ENCODE measurements at places on chromosomes 5 and 9. TPM values are rescaled to one million over a fixed set of nuclear protein-coding genes. Genes with fewer than 3 reads are reported as not detected.

SLC25A2 gene
- total RNA-seq: 0.92 TPM

PPP2R2B gene
- 18.4 TPM for total RNA-seq

CTSV gene
- total RNA-seq: 6.7 TPM

CCL21 gene
- not detected for total RNA-seq

SLC23A1 gene
- total RNA-seq: 1.6 TPM

UGT3A2 gene
- total RNA-seq: 0.86 TPM

GRCh38 chr5:172885597-172886340 lies 51.7 kb downstream of the ERGIC1 start:
- no peak overlapping the region for H3K4me3 ChIP-seq
- H3K36me3 ChIP-seq: peaks cover 41% of the 10 kb centered on the region
- no peak for DNase-seq
- peaks cover 21% of the 10 kb centered on the region for H3K4me1 ChIP-seq

GRCh38 chr5:102600964-102601363 lies 102.2 kb upstream of the SLCO6A1 start:
- no peak for DNase-seq
- no peak overlapping the region for H3K4me3 ChIP-seq
- no peaks in the 10 kb centered on the region for H3K36me3 ChIP-seq
- no peaks in the 10 kb centered on the region for H3K27me3 ChIP-seq
- H3K4me1 ChIP-seq: peaks cover 11% of the 10 kb centered on the region
- H3K27ac ChIP-seq: no peak overlapping the region

DNA sequence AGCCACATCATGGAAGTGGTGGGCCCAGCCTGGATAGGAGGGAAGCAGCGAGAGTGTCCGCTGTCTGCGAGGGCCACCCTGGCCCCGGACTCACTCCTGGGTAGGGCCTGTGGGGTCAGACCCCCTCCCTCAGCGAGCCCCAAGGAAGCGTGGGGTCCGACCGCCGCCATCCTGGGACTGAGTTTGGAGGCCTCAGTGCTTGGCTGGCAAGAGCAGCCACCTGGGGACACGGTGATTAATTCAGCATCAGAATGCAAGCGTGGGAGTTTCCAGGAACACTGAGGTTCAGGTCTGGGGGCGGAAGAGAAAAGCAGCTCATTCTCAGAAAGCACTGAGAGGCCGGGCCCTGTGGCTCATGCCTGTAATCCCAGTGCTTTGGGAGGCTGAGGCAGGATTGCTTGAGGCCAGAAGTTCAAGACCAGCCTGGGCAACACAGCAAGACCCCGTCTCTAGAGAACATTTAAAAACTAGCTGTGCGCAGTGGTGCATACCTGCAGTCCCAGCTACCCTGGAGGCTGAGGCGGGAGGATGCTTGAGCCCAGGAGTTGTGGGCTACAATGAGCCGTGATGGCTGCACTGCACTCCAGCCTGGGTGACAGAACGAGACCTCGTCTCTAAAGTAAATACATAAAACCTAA lies 18.3 kb upstream of the CAMSAP1 start:
- H3K36me3 ChIP-seq: no peaks in the 10 kb centered on the region
- H3K27me3 ChIP-seq: no peaks in the 10 kb centered on the region
- H3K4me1 ChIP-seq: no peaks in the 10 kb centered on the region
- H3K27ac ChIP-seq: no peak overlapping the region
- H3K4me3 ChIP-seq: no peak overlapping the region

DNA sequence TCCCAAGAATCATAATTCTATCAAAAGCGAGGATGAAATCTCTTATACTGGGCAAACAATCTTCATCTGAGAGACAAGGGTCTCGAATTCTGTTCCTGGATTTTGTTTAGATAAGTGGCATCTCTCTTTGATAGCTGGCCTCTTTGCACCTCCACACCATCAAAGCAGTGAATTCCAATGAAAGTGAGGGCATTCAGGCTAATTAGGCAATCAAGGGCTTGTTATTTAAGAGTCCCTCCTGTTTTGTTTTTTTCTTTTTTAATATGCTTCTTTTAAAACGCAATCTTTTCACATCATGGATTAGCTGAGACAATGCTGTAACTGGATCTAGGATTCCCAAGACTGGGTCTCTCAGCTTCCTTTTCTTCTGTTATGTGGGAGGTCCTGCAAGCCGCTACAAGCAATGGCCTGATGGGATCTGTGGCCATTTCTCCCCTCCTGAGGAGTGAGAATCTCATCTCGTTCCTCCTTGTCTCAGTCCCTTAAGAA lies 67.9 kb downstream of the TNC start:
- peaks cover 3% of the 10 kb centered on the region for H3K36me3 ChIP-seq
- H3K4me1 ChIP-seq: no peaks in the 10 kb centered on the region
- no peak overlapping the region for H3K4me3 ChIP-seq

DNA sequence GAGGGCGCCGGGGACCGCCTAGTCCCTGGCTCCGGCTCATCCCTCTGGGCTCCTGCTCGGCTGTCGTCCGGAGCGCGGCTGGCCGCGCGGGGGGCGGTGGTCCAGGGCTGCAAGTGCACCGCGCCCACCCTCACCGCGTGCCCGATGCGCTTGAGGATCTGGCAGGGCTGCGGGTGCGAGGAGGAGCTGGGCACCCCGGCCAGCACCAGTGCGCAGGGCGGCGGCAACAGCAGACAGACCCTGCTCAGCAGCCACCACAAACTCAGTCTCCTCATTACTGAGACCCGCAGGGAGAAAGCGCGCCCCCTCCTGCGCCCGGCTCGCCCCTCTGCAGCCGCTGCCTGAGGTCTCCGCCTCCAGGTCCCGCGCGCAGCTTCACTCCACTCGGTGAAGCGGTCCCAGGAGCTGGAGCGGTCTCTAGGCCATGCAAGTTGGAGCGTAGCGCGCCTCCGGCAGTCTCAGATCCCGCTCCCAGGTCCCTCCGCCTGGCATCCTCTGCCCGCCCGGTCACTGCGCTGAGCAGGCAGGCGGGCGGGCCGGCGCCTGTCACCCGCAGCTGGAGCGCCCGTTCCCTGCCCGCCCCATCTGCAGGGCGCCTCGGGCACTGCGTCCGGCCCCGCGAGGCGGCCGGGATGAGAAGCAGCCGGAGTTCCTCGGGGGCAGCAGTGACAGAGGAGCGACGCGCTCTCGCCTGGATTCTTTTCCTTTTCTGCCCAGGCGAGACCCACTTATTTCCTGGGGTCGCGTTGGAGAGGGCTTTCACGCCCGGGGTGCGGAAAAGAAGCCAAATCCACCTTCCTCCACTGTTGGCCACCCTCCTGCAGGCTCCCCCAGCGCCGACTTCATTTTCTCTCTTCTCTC lies 512 bp downstream of the GRIN3A start:
- H3K4me3 ChIP-seq: peak overlapping the region; percentile 92
- peaks cover 5% of the 10 kb centered on the region for H3K4me1 ChIP-seq
- H3K27me3 ChIP-seq: peaks cover 84% of the 10 kb centered on the region
- DNase-seq: peak; percentile 71
- peaks cover 4% of the 10 kb centered on the region for H3K36me3 ChIP-seq

- H3K27ac ChIP-seq: no peak overlapping the region
- H3K4me1 ChIP-seq: no peaks in the 10 kb centered on the region
- H3K4me3 ChIP-seq: no peak overlapping the region
- H3K36me3 ChIP-seq: no peaks in the 10 kb centered on the region
- no peak for DNase-seq
Observed at GRCh38 chr5:9774472-9775079, 144.4 kb upstream of the TAS2R1 start.

GRCh38 chr9:99474186-99474585 lies 252.1 kb downstream of the SEC61B start:
- H3K27me3 ChIP-seq: no peaks in the 10 kb centered on the region
- H3K27ac ChIP-seq: no peak overlapping the region
- DNase-seq: no peak
- no peak overlapping the region for H3K4me3 ChIP-seq

DNA sequence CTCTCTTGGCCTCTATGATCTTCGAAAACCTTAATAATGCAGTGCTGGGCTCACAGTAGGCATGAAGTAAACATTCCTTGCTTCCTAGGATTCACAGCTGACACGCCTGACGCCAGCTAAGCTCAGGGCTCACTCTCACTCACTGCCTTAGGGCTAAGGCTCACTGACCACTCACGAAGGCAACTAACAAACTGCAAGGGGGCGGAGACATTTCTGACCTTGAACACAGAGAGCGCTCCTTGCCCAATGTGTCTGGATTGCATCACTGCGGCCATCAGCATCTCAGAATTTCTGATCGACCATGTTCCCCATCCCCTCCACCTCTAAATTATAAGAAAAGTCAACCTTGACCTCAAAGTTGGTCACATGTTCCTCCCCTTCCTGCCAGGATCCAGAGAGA lies 372.6 kb downstream of the EBF1 start:
- peaks cover 19% of the 10 kb centered on the region for H3K27me3 ChIP-seq
- peaks cover 16% of the 10 kb centered on the region for H3K4me1 ChIP-seq
- H3K36me3 ChIP-seq: peaks cover 13% of the 10 kb centered on the region
- DNase-seq: no peak
- no peak overlapping the region for H3K27ac ChIP-seq
- H3K4me3 ChIP-seq: no peak overlapping the region

DNA sequence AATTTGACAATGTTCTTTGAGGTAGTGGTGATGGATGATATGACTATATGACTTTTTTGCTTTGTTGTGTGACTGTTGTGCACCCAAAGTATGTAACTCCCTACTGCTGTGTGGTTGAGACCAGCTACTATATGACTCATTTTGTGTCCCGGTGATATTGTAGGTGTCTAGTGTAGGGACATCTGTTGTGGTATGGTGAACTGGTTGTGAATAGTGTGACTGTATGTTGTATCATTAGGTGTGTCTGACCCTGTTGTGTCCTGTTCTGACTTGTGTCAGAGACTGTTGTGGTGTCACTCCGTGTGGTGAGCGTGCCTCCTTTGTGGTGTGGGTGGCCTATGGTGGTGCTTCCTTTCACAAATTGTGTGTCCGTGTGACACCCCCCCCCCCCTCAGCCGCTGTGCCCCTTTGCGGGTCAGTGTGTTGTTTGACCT lies 11.2 kb upstream of the CXXC5 start:
- DNase-seq: no peak
- H3K27me3 ChIP-seq: no peaks in the 10 kb centered on the region
- peaks cover 66% of the 10 kb centered on the region for H3K4me1 ChIP-seq
- H3K27ac ChIP-seq: peak overlapping the region; percentile 76
- H3K4me3 ChIP-seq: peak overlapping the region; percentile 78

DNA sequence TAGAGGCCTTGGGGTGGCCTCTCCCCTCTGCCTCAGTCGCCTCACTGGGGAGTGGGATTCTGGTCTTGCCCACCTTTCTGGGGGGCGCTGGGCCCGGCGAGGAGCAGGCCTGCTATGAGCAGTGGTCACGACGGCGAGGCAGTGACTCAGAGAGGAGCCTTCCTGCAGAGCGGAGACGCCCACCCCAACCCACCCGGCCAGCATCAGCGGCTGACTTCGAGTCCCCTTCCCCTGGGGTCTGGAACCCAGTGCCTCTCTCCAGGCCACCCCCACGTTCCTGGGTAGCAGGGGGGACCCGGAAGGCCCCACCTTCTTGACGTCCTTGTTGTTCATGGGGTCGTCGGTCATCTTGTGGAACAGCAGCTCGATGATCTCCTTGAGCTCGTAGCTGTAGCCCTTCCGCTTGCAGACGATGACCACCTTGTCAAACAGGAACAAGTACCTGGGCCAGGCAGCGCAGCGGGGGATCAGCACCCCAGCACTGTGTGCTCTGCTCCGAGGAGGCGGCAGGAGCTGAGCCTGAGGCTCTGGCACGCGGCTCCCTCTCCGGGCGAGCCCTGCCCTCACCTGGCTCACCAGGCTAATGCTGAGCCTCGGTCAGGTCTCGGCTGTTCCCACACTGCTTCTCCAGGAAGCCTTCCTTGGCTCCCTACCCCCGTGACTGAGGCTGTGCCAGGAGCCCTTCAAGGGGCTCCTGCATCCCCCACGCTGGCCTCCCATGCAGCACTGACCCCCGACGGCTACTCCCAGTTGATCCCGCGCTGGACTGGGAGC lies 50.1 kb upstream of the SARDH start:
- no peaks in the 10 kb centered on the region for H3K27me3 ChIP-seq
- H3K4me1 ChIP-seq: peaks cover 5% of the 10 kb centered on the region
- H3K27ac ChIP-seq: no peak overlapping the region
- H3K4me3 ChIP-seq: no peak overlapping the region

DNA sequence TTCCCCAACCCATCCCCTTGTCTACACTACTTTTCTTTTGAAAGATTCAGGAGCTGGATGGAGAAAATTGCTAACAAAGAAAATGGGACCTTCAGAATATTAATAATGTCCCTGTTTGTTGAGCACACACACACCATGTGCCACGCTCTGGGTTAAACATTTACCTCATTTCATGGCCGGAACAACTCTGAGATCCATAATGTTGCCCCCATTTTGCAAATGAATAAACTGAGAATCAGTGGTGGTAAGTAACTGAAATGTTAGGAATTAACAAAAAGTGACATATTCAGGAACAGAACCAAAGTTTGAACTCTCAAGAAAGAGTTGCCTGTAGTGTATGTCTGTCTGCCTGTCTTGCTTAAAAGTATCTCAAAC lies 51.4 kb upstream of the SMAD5 start:
- no peak for DNase-seq
- no peaks in the 10 kb centered on the region for H3K4me1 ChIP-seq

- no peaks in the 10 kb centered on the region for H3K27me3 ChIP-seq
- DNase-seq: no peak
- H3K36me3 ChIP-seq: no peaks in the 10 kb centered on the region
- peaks cover 6% of the 10 kb centered on the region for H3K4me1 ChIP-seq
Observed at GRCh38 chr5:58649716-58650115, 66.8 kb downstream of the RAB3C start.

DNA sequence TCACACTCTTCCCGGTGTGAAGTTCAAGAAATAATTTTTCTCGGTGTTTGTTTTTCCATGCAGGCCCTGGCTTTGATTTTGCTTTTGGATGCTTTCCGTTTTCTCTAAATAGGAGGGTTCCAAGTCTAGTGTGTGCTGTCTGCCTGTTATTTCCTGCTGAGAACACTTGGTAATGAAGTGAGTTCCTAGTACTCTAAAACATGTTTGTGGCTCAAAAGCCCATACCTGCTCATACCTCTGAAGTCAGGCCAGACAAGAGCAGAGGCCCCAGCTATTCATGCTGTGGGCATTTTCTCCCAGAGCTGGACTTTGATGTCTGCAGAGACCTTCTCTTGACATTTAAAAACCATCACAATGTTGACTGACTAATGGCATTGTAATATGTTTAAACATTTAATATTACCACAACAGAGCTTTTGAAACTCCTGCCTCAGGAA lies 211.2 kb downstream of the GOLPH3 start:
- H3K4me3 ChIP-seq: peak overlapping the region; percentile 8
- H3K36me3 ChIP-seq: no peaks in the 10 kb centered on the region
- peaks cover 20% of the 10 kb centered on the region for H3K4me1 ChIP-seq
- no peak for DNase-seq
- peaks cover 3% of the 10 kb centered on the region for H3K27me3 ChIP-seq

GRCh38 chr9:88310310-88310980 lies 77.8 kb upstream of the SPIN1 start:
- no peak overlapping the region for H3K4me3 ChIP-seq
- H3K27me3 ChIP-seq: no peaks in the 10 kb centered on the region
- H3K36me3 ChIP-seq: no peaks in the 10 kb centered on the region
- peaks cover 19% of the 10 kb centered on the region for H3K4me1 ChIP-seq
- H3K27ac ChIP-seq: no peak overlapping the region
- no peak for DNase-seq

DNA sequence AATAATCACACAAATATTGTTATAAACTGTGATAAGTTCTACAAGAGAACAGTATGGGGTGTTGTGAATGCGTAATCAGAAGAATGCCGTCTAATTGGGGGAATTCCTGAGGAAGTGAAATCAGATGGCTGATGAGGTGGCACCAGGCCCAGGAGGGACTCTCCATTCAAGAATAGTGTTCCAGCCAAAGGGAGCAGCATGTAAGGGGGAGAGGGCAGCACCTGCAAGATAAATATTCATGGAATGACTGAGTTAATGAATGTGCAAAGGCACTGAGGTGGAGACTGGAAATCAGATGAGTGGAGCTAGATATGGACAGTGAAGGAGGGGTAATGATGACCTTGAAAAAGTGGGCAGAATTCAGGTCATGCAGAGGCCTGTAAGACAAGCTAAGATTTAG lies 250.6 kb downstream of the ARRDC3 start:
- no peak for DNase-seq
- no peaks in the 10 kb centered on the region for H3K36me3 ChIP-seq
- no peaks in the 10 kb centered on the region for H3K27me3 ChIP-seq
- no peak overlapping the region for H3K4me3 ChIP-seq
- no peak overlapping the region for H3K27ac ChIP-seq

All from type B pancreatic cell (in vitro differentiated cells).